AML-193 (cell line): ENCODE measurements at places on chromosomes 5 and 9.
A peak's percentile ranks its signal among the peaks of the same experiment; 100 is the strongest.

GRCh38 chr5:38101897-38102296 lies 156.5 kb upstream of the EGFLAM start:
- DNase-seq = no peak

DNA sequence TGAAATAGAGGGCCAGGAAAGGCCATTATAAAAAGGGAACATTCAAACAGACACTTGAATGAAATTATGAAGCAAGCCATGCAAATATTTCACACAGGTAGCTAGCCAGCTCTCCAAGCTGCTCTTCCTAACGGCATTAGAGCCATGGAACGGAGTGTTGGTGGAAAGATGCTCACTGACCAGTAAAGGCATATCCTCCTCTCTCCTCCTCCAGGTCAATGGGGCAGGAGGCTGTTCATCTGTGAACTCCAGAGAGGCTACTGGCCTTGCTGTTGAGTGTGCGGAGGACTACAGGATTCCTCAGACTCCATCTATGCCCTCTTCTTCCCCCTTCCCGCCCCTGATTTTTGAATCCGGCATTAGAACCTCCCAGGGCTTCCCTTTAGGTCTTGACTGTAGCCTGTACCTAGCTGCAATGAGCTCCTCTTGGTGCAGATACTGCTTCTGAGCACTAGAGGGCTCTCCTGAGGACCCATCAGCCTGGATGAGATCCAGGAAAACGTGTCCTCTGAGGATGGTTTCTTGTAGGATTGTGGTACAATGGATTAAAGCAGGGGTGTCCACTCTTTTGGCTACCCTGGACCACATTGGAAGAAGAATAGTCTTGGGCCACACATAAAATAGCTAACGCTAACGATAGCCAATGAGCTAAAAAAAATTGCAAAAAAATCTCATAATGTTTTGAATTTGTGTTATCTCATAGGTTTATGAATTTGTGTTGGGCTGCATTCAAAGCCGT lies 162.2 kb downstream of the SREK1 start:
- DNase-seq = peak; percentile 46

GRCh38 chr5:140547508-140548299 lies at the start of gene EIF4EBP3:
Gene EIF4EBP3, plus strand, starts transcription at chr5:140547662. Its CDS starts 76 bp downstream, at chr5:140547738.
- peak; percentile 83 for DNase-seq

DNA sequence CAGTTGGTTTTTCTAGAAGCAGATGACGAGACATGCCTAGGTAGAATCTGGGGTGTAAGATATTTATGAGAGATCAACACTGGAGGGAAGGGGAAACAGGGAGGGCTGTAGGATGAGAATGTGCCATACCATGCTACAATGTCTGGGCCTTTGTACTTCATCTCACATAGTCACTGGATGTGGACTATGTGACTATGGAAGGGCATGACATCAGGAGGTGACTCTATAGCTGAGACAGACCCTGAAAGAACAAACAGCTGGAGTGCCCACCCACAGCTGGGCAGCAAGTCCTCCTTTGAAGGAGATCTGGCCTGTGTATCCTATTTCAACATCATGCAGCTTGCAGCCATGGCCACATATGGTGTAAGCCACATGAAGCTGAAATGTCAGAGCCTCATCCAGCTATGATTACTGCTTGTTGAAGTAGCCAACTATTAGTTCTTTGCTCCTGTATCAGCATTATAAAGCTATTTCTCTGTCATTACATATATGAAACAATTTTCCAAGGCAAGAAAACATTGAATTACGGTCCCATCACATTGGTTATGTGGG lies 46.2 kb upstream of the KIF2A start:
- DNase-seq = no peak

- no peak for DNase-seq
Observed at GRCh38 chr9:75715360-75715759, 175.1 kb upstream of the PCSK5 start.

DNA sequence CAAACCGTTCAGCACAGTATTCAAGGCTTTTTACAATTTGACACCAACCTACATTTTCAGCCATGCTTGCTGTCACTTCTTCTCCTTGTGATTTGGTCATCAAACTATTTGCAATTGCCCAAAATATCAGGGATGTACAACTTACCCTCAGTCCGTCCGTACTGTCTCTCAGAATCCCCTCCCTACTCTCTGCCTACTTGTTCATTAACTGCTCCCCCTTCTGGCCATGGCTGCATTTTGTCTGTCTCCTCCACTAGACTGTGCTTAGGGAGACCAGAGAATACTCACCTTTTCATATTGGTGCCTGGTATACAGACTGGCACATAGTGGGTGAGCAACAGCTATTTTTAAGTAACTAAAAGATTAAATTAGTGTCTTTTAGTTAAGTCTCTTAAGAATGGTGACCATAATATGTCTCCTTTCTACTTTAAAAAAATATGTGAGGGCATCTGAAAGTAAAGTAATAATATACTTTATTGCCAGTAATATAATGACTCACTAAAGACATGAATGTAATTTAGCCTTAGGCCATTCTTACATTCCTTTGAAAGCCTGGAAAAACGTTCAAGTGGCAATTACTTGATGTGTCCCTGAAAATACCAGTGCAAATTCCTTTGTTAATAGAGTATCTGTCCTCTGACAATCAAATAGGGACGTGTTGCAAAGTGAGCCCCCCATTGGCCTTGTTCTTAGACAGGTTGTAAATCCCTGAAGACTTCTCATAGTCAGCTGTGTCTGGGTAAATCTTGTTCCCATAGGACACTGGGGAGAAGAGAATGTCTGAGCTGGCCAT lies 27.8 kb downstream of the PRLR start:
- DNase-seq = peak; percentile 25

- DNase-seq = no peak
Observed at GRCh38 chr5:80565330-80565729, 4.8 kb downstream of the ANKRD34B start.

DNA sequence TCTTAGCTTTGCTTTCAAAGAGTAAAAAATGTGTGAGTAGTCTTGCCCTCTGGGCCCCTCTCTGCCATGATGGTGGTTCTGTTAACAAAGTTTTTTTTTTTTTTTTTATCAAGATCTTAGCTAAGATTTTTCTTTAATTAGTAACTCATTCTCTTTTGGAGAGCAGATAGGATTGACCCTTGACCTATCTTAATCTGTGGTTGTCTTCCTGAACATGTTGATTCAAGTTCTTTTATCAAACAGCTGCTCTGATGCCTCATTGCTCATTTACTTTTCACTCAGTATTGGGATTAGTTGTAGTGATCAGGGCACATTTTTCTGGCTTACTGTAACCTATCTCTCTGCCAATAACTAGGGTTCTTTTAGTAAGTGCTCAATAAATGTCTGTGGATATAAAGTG lies 106.3 kb downstream of the PCSK5 start:
- DNase-seq = no peak

GRCh38 chr5:852431-853401 lies 1.9 kb upstream of the ZDHHC11 start:
- no peak for DNase-seq

- DNase-seq = no peak
Observed at GRCh38 chr9:98038958-98039357, 17.6 kb upstream of the NANS start.

- DNase-seq = no peak
Observed at GRCh38 chr5:116045821-116046220, 13.5 kb downstream of the ARL14EPL start.

GRCh38 chr5:135978993-135979392 lies 24.2 kb upstream of the LECT2 start:
- no peak for DNase-seq

DNA sequence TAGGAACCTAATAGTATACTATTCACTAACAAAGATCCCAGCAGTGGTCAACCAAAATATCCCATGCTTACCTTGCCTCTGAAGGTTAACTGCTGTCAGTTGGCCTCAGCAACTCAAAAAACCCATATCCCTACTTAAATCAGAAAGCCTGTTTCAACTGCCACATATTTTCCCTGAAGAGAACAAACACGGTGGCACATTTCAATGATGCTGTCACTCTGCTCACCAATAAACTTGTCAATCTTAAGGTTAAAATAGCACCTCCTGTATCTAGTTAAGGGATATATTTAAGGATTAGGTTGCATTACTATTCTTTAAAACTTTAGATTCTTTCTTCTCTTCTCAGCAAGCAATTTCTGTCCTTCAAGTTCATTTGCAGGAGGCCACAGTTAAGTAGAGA lies 986.9 kb downstream of the CDH18 start:
- no peak for DNase-seq

DNA sequence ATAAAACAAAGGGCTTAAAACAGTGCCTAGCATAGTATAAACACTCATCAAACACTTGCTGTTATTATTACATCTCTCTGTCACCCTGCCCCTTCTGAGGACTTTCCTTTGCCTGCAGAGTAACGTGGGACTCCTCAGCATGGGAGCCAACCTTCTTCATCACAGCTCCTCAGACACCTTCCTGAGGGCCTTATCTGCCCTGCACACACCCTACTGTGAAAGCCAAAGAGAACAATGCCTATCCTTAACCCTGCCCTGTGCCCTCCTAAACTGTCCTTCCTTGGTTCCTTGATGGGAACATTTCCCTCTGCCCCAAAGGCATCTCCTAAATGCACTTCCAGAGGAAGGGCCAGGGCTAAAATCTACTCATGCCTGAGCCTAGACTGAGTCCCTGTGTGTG lies 20.6 kb upstream of the HAND1 start:
- no peak for DNase-seq

GRCh38 chr9:107492381-107492970 lies 2.9 kb upstream of the KLF4 start:
- no peak for DNase-seq

DNA sequence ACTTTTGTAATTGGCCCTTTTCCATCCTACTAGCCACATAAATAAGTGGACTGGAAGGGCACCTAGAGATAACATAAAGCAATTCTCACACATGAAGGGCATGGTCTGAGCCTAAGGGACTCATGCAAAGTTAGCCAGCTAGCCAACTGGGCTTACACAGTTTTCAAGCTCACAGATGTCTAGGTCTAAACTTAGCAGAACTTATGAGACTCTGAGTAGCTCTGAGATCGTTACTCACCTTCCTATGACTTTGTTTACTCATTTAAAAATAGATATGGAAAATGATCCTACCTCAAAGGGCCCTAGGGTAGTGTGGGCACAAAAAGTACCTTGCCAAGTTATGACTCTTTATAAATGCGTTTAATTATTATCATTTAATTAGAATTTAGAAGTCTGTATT lies 410.4 kb upstream of the MPDZ start:
- DNase-seq = no peak

- DNase-seq = no peak
Observed at GRCh38 chr5:176359658-176360057, 1.9 kb downstream of the KIAA1191 start.

DNA sequence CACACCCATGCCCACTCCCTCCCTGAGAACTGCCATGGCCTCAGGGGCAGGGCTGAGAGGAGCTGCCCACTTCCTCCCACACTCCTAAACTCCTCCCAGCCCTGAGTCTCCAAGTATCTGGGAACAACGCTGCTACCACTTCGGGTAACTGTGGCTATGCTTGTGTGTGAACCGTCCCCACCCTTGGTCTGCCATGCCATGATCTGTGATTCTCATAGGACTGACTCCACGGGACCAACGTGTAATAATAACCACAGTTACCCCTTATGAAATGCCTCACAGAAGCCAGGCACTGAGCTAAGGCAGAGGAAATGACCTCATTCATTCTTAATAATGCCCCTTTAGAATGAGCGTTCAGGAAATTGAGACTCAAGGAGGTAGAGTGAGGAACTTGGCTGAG lies 103.9 kb upstream of the SMIM23 start:
- DNase-seq = peak; percentile 3

DNA sequence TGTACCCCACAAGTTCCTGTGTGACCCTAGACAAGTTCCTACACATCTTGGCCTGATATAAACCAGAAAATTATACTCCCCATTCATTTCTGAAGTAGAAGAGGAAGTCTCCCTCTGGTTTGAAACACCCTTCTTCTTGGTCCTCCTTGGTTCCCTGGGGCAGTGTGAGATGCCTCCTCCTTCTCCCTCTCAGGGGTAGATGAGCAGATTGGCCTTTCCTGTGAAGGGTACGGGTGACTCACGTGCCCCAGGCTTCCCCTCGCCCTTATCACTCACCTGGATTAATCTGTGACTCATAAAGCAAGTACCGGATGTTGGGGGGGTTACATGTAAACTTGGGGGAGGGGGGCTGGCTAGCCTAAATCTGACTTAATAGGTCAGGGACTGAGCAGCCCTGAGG lies 11.1 kb upstream of the AQP3 start:
- DNase-seq = no peak

DNA sequence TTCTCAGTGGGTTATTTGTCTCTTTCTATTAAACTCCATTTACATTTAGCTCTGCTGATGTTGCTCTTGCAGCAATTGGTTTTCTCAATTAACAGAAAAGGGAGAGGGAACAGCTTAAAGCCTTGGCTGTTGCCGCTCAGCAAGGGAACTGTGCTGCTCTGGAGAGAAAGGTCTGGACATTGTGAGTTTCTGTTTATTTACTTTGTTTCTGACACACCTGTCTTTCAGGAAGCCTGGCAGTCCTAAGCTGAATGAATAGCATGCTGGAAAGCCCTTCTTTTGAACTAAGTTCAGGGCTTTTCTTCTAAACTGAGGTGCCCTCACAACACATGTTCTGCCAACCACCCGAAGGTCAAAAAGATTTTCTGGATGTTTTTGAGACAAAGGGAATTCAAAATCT lies 491.9 kb downstream of the PDE4D start:
- no peak for DNase-seq

DNA sequence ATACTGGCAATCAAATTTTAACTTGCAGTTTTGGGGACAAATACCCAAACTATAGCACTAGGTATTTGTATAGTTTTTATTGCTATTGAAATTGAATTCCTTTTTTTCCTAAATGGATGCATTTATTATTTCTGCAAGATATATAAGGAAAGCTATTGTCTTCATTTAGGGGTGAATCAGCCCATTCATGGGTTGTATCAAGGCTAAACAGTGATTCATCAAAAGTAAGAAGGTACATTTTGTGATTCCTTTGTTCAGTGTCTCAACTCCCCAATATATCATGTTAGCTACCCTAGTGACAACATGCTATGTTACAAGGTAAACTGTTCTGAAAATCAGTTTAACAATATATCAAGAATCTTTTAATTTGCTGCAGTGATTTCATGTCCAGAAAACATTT lies 185.7 kb downstream of the PLK2 start:
- no peak for DNase-seq

GRCh38 chr5:89047571-89047970 lies 164.6 kb upstream of the MEF2C start:
- no peak for DNase-seq

- no peak for DNase-seq
Observed at GRCh38 chr9:82791692-82792091, 271.2 kb downstream of the RASEF start.

GRCh38 chr5:64213531-64213930 lies 47.9 kb downstream of the RNF180 start:
- no peak for DNase-seq

- no peak for DNase-seq
Observed at GRCh38 chr9:126532489-126532888, 81.2 kb upstream of the LMX1B start.

- DNase-seq = no peak
Observed at GRCh38 chr9:133031496-133031911, 707 bp downstream of the GTF3C5 start.
